ENCODE measurements at places on chromosomes 3 and 15.

DNA sequence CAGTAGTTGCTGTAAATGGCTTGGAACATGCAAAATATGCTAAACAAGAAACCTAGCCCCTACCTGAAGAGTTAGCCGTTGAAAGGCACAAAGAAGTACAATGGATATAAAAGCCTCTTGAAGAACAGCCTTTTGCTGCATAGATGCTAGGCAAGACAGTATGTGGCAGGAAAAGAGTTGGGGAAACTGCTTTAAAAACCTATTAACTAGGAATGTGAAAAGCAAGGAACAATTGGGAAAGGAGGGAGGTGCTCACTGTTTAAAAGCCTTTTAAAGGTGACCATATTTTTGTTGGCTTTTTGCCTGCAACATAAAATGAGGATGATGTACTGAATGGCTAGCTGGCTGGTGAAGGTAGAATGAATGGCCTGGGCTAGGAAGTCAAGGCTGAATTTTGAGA, 24.5 kb upstream of the SOX2 start:
- DNase-seq, result no peak

- DNase-seq, result no peak
Measured at GRCh38 chr3:172530566-172530965, 7.3 kb upstream of the TNFSF10 start.

DNA sequence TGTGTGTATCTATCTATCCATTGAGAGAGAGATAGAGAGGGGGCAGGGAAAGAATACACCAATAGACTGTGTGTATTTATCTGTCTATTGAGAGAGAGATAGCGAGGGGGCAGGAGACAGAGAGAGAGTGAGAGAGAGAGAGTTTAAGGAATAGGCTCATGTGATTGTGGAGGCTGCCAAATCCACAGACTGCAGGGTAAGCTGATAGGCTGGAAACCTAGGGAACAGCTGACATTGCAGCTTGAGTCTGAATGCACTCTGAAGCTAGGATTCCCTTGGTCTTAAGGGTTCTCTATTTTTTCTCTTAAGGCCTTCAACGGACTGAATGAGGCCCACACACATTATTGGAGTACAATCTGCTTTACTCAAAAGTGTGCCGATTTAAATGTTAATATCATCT, 255.8 kb downstream of the EPHA3 start:
- DNase-seq, result no peak

- DNase-seq, result no peak
Measured at GRCh38 chr3:143188881-143189280, 69.3 kb downstream of the CHST2 start.

- no peak for DNase-seq
Measured at GRCh38 chr3:178522200-178523052, 13.8 kb upstream of the KCNMB2 start.

- peak; percentile 70 for DNase-seq
Measured at GRCh38 chr3:129942296-129942695, 32.2 kb upstream of the TRH start.

Measured in PC-9 (cell line).